ENCODE measurements at places on chromosomes 6 and 20.

- no peak for DNase-seq
Observed at GRCh38 chr20:5570452-5570851, 179.7 kb upstream of the SHLD1 start.

DNA sequence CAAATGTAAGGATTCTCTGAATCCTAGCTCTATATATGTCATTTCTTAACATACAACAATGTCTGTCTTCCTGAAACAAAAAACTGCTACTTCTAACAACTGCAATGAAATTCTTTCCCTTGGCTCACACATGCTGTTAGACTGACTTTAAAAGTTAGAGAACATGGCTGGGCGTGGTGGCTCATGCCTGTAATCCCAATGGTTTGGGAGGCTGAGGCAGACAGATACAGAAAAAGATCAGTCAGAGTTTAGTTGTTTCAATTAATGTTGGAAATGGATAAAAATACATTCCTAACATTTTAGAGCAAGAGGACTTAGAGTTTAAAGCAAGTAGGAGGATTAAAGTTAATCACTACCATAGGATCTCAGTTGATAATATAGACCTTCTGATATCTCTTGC is 28.7 kb upstream of the KIAA1586 start:
- DNase-seq = no peak

DNA sequence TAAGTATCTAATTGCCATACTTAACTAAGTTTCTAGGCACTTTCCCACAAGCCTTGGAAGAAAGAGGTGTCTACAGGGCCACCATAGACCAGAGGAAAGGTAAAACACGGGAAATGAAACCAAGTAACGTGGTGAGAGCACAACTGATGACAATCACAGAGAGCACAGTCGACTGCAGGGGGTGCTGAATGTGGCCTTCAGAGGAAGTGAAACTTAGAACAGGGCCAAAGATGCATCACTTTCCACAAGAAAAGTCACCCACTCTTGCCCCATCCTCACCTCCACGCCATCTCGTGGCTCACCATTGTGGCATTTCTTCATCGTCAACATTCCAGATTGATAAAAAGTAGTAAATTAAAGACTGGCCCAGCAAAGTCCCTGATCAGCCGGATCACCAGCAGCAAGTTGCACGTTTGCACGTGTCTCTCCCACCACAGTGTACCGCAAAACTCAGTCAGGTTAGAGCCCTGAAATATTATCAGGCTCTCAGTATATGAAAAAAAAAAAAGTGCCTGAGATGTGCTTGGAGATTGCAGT is 31.4 kb downstream of the HIVEP2 start:
- DNase-seq = no peak

GRCh38 chr6:15621203-15622044 is 41.4 kb downstream of the DTNBP1 start:
- DNase-seq = peak; percentile 45

DNA sequence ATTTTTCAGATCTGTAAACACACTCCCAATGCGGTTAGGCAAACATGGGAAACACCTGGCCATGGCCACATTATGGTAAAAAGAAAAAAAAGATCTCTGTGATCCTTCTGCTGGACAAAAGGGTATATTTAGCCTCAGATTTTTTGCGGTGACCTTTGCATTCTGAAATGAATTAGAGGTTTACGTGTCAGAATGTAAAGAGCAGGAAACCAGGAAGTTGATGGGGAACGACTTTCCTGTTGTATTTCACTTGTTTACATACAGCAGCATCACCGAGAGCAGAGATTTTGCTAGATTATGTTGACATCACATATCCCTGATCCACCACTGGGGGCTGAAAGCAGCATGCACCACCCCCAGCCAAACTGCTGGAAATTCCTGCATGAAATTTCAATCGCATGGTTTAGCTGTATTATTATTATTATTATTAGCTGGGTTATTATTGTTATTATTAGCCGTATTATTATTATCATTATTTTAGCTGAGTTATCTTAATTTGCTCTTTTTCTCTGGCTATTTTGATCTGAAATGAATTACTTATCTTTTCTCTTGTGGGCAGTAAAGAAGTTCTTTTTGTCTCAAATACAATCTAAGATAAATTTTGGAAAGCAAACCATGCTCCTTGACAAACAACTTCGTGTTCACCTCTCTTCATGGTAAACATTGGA is 189.4 kb downstream of the ZFP64 start:
- DNase-seq = peak; percentile 24

- no peak for DNase-seq
Observed at GRCh38 chr20:10350188-10350842, 83.7 kb downstream of the MKKS start.

- DNase-seq = no peak
Observed at GRCh38 chr6:97423190-97423589, 140.2 kb upstream of the MMS22L start.

GRCh38 chr6:22613695-22614094 is 44.3 kb downstream of the HDGFL1 start:
- DNase-seq = peak; percentile 80

GRCh38 chr6:143619824-143620401 is 57.9 kb upstream of the PHACTR2 start:
- no peak for DNase-seq

DNA sequence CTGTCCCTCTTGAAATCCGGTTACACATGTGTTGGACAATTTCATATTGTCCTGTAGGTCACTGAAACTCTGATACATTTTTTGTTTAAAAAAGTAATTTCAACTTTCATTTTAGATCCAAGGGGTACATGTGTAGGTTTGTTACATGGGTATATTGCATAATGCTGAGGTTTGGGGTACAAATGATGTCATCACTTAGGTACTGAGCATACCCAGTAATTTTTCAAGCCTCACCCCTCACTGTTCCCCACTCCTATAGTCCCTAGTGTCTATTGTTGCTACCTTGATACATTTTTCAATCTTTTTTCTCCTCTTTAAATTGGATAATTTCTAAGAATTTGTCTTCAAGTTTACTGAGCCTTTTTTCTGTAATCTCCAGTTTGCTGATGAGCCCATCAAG is 483.0 kb downstream of the DHX35 start:
- DNase-seq = no peak

DNA sequence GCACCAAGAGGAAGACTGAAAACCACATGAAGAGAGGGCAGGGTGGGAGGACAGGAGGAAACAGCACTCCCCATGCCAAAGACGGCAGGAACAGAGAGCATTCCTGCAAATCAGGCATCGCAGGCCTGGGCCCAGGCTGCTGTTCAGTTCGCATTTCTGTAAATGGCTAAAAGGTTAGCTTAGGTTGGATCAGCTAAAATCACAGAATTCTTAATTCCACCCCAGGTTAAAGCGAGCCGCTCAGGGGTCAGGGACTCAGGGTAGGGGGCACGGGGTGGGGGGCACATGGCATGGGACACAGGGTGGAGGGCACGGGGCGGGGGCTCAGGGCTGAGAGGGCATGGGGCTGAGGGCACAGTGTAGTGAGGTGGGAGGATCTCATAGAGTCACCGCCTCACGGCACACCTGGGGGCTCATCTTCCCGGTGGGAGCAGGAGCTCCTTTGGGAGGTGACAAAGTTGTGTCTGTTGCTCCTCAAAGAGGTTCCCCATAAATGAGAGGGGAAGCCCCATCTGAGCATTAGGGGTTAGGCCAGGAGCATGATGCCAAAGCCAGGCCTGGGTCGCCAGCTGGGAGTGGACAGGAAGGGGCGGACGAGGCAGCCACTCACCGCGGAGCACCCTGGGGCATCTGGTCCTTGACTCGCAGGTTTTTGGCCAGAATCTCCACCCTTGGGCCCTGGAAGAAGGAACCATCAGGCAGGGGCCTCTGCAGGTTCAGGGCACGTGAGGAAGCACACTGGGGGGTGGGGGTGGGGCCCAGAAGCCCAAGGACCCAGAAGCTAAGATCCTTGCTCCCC is 200.7 kb downstream of the PREX1 start:
- no peak for DNase-seq

GRCh38 chr6:109024368-109024767 is 70.3 kb downstream of the SESN1 start:
- no peak for DNase-seq

DNA sequence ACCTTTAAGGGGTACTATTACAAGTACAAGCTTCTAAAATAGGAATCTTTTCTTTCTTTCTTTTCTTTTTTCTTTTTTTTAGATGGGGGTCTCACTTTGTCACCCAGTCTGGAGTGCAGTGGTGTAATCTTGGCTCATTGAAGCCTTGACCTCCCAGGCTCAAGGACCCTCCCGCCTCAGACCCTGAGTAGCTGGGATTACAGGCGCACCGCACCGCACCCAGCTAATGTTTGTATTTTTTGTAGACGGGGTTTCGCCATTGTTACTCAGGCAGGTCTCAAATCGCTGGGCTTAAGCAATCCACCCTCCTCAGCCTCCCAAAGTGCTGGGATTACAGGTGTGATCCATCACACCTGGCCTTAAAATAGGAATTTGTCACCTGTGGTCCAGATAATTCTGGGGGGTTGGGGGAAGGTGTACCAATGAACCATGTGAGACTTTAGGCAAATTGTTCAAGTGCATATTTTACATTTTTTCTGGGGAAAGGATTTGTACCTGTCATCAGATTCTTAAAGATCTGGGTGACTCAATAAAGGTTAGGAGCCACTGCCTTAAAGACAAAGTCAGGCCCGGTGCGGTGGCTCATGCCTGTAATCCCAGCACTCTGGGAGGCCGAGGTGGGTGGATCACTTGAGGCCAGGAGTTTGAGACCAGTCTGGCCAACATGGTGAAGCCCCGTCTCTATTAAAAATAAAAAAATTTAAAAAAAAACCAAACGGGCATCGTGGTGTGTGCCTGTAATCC is 19.7 kb upstream of the SYNJ2 start:
- no peak for DNase-seq

Data from fibroblast of pulmonary artery (primary cell).